ENCODE measurements at places on chromosomes 6 and 20.
A peak's percentile ranks its signal among the peaks of the same experiment; 100 is the strongest.

GRCh38 chr6:135577059-135577538 is 79.6 kb upstream of the AHI1 start:
- no peak for DNase-seq

- DNase-seq, result no peak
These were observed 105.9 kb downstream of the TRERF1 start for GRCh38 chr6:42345696-42346416.

GRCh38 chr6:13035606-13036005 is 292.7 kb downstream of the TBC1D7 start:
- no peak for DNase-seq

DNA sequence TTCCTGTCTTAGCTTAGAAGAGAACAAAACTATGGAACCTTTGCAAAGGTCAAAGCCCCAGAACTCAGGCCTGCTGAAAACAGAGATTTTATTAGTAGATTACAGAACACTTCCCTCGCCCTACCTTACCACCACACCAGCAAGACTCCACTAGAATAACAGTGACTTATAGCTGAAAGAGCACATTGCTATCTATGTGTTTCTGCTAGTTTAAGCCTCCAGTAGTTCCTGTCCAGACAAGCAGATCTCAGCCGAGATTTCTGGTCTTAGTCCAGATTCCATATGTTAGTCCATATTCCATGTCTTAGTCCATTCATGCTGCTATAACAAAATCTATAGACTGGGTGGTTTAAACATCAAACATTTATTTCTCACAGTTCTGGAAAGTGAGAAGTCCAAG is 412.3 kb upstream of the ID4 start:
- DNase-seq, result no peak

GRCh38 chr6:111589366-111589765 is 16.3 kb downstream of the TRAF3IP2 start:
- DNase-seq, result peak; percentile 86

DNA sequence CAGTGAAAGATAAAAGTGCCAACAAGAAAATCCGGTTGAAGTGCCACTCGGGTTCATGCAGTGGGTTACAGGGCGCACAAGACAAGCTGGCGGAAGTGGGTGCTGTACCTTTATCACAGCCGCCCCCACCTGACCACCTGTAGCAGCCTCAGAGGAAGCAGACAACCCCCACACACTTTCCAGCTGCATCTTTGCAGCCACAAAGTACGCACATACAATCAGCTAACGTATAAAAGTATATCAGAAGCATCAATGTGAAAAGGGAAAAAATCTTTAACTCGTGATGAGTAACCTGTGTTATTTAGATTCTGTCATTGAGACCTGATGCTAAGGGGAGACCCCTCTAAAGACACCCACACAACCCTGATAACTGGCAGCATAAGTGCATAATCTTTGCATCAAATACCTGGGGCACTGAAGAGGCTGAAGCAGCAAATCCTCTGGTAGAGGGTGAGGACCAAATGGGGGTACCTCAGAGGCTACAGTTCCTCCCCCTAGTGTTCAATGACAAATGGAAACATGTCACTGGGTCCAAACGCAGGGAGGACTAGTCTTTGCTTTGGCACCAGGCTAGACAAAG is 22.1 kb downstream of the BACH2 start:
- DNase-seq, result no peak
